ENCODE measurements at places on chromosomes 2 and 18.
A peak's percentile ranks its signal among the peaks of the same experiment; 100 is the strongest.

- no peak for DNase-seq
- H3K27ac ChIP-seq = no peak overlapping the region
- H3K36me3 ChIP-seq = no peaks in the 10 kb centered on the region
- no peaks in the 10 kb centered on the region for H3K27me3 ChIP-seq
- no peak overlapping the region for H3K4me3 ChIP-seq
- peaks cover 3% of the 10 kb centered on the region for H3K4me1 ChIP-seq
Observed at GRCh38 chr2:1546901-1547300, 133.6 kb downstream of the TPO start.

GRCh38 chr2:37615804-37616676 lies 55.4 kb downstream of the CDC42EP3 start:
- no peak overlapping the region for H3K4me3 ChIP-seq
- H3K27ac ChIP-seq = no peak overlapping the region
- no peaks in the 10 kb centered on the region for H3K36me3 ChIP-seq
- peaks cover 3% of the 10 kb centered on the region for H3K27me3 ChIP-seq
- DNase-seq = peak; percentile 39

DNA sequence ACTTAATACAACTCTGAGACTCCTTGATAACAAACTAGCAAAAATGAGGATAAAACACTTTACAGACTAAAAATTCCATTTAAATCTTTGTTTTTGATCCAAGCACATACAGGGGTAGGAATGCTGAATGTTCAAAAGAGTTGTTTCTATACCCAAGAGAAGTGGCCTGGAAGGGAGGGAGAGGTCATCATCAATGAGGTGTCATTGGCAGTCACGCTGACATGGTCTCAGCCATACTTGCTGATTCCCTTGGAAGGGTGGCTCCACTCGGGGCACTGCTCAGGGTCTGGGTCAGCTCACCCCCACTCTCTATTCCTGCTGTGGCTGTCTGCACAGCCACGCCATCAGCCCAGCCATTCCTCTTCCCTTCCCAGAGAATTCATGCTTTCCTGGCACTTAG lies 105.2 kb upstream of the PELI1 start:
- H3K27me3 ChIP-seq = peaks cover 8% of the 10 kb centered on the region
- no peaks in the 10 kb centered on the region for H3K4me1 ChIP-seq
- no peaks in the 10 kb centered on the region for H3K36me3 ChIP-seq

DNA sequence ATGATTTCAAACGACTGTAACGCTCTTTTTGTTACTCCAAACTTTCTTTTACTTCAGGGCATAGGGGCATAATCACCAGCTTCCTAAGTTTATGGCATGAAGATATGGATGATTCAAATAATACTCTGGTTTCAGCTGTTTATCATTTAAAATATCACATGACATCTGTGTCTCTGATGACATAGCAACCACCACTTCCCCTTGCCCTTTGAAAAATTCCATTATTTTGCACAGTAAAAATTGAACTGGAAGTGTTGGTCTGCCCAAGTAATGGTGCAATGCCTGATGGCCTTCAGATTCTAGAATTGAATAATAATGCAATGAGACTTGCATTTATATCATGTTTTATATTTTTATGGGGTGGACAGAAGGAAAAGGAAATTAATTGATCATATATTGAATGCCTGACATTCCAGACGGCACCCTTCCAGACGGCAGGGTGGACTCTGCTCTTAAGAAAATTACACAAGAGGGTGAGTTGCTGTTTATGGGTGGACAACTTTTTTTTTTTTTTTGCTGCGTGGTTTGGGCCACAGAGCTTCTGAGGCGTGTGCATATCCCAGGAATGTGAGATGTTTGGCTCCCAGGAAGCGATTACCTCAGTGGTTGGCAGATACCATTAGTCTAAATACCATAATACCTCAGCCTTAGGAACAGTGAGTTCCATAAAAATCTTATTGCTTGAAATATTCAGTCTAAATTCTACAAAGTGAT lies 101.7 kb upstream of the ZNF521 start:
- DNase-seq = no peak
- H3K27me3 ChIP-seq = no peaks in the 10 kb centered on the region
- no peaks in the 10 kb centered on the region for H3K4me1 ChIP-seq
- H3K27ac ChIP-seq = no peak overlapping the region
- no peak overlapping the region for H3K4me3 ChIP-seq

GRCh38 chr2:150166313-150167051 lies 321.0 kb downstream of the RND3 start:
- H3K27me3 ChIP-seq = no peaks in the 10 kb centered on the region
- no peak for DNase-seq
- H3K27ac ChIP-seq = no peak overlapping the region
- no peak overlapping the region for H3K4me3 ChIP-seq
- no peaks in the 10 kb centered on the region for H3K36me3 ChIP-seq

DNA sequence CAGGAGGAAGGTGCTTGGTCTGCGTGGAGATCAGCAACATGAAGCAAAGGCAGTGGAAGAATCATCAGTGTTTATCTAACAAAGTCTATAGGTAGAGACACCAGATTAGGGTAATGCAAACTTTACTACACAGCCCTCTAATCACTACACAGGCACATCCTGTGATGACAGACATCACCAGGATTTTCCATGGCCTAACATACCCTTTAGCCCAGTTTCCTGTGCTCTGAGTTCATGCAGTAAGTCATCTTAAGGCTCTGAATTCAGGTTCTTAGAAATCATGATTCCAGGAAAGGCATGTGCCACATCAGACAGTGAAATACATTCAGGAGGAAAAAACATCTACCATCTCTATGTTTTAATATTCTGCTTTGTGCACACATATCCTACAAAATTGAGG lies 708.5 kb upstream of the SLC8A1 start:
- no peak overlapping the region for H3K4me3 ChIP-seq
- H3K36me3 ChIP-seq = no peaks in the 10 kb centered on the region
- H3K4me1 ChIP-seq = no peaks in the 10 kb centered on the region
- DNase-seq = no peak
- H3K27me3 ChIP-seq = no peaks in the 10 kb centered on the region
- no peak overlapping the region for H3K27ac ChIP-seq

GRCh38 chr2:182186132-182186735 lies 200.6 kb downstream of the PPP1R1C start:
- no peaks in the 10 kb centered on the region for H3K4me1 ChIP-seq
- no peak overlapping the region for H3K4me3 ChIP-seq
- no peak for DNase-seq
- no peaks in the 10 kb centered on the region for H3K36me3 ChIP-seq

GRCh38 chr18:36162981-36163380 lies 24.3 kb upstream of the MOCOS start:
- no peak overlapping the region for H3K4me3 ChIP-seq
- no peak for DNase-seq

DNA sequence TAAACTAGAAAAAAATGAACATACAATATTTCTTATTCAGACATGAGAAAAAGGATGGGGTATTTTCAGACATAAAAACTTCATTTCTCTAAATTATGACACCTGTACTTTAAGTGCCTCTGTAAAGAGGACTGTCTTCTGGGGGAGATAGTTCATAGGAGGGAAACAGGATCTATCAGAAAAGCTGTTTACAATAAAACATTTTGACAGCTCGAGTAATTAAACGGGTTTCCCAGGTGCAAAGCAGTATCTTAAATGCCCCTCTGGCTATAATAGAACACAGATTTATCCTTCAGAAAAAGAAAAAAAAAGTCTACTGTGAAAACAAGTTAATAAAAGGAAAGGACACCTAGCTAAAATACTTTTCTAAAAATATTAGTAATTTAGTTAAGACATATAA lies 311.4 kb upstream of the UBE2E3 start:
- H3K27me3 ChIP-seq = no peaks in the 10 kb centered on the region
- H3K4me3 ChIP-seq = no peak overlapping the region
- H3K27ac ChIP-seq = no peak overlapping the region
- H3K36me3 ChIP-seq = no peaks in the 10 kb centered on the region

- H3K4me1 ChIP-seq = peaks cover 10% of the 10 kb centered on the region
- no peaks in the 10 kb centered on the region for H3K36me3 ChIP-seq
- H3K27ac ChIP-seq = peak overlapping the region; percentile 77
- no peak overlapping the region for H3K4me3 ChIP-seq
- H3K27me3 ChIP-seq = no peaks in the 10 kb centered on the region
- no peak for DNase-seq
Observed at GRCh38 chr2:232896111-232896510, 26.0 kb downstream of the SNORC start.

- peaks cover 20% of the 10 kb centered on the region for H3K36me3 ChIP-seq
- H3K27ac ChIP-seq = no peak overlapping the region
Observed at GRCh38 chr2:231467016-231467545, 2.8 kb upstream of the NCL start.

- DNase-seq = no peak
- no peaks in the 10 kb centered on the region for H3K4me1 ChIP-seq
- H3K27ac ChIP-seq = no peak overlapping the region
- H3K27me3 ChIP-seq = no peaks in the 10 kb centered on the region
Observed at GRCh38 chr2:235467588-235467987, 26.3 kb upstream of the AGAP1 start.

Measured in activated T-helper 2 cell treated with anti-CD3 and anti-CD28 coated beads, Interferon-gamma antibody, Interleukin-2, Interleukin-4, amounts not matched to agents 10 μg/mL and 5 μg/mL and 100 μg/mL, durations not matched to agents 14 hours and 24 hours and 36 hours (primary cell).